NCI-H2107 (cell line): ENCODE measurements at places on chromosomes 6 and 20.

GRCh38 chr6:168165373-168165772 lies 86.4 kb upstream of the FRMD1 start:
- DNase-seq: no peak

- DNase-seq: no peak
These were observed 2.8 kb upstream of the CDH22 start for GRCh38 chr20:46311039-46311650.

DNA sequence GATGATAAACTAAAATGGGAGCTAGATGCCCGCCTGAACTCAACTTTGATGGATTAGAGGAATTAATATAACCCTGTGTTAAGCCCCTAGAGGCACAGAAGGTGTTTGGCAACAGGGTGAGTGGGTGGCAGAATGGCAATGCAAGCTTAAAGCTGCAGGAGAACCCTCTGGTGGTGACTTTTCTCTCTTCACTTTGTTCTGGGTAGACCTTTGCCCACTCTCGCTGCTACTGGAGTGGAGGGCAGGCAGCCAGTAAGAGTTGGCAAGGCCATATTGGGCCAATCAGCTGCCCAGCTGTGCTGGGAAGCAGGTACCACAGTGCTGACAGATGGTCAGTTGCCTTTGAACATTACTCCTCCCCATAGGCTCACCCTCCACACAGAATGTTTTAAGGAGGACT lies 468.2 kb downstream of the MMUT start:
- no peak for DNase-seq

DNA sequence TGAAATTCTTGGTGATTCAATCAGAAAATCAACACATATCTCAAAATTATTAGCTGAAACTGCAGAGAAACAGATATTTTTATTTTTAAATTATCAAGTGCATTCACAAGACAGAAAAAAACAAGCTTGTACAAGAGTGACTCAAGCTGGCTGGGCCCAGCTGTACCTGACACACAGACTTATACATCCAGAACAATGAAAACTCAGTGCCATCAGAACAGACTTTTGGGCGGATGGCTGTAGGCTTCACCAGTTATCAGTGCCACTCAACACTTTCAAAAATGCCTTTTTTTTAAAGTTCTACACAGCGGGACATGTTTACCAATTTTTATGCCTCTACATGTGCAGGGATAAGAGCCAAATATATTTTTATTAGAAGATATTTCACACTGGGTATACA lies 102.8 kb downstream of the MYB start:
- DNase-seq: no peak

GRCh38 chr6:51959744-51960383 lies 127.5 kb downstream of the PKHD1 start:
- DNase-seq: peak; percentile 8

GRCh38 chr6:52498538-52499017 lies 78.3 kb downstream of the TRAM2 start:
- no peak for DNase-seq

GRCh38 chr6:42148058-42148457 lies 5.6 kb upstream of the C6orf132 start:
- DNase-seq: no peak
